ENCODE measurements at places on chromosomes 2 and 18.

GRCh38 chr18:57437766-57438671, 2.8 kb downstream of the ONECUT2 start:
- peak; percentile 95 for DNase-seq

GRCh38 chr2:189982087-189982486, 80.4 kb downstream of the MSTN start:
- no peak for DNase-seq

GRCh38 chr2:46837704-46838103, 77.9 kb downstream of the MCFD2 start:
- DNase-seq: no peak

DNA sequence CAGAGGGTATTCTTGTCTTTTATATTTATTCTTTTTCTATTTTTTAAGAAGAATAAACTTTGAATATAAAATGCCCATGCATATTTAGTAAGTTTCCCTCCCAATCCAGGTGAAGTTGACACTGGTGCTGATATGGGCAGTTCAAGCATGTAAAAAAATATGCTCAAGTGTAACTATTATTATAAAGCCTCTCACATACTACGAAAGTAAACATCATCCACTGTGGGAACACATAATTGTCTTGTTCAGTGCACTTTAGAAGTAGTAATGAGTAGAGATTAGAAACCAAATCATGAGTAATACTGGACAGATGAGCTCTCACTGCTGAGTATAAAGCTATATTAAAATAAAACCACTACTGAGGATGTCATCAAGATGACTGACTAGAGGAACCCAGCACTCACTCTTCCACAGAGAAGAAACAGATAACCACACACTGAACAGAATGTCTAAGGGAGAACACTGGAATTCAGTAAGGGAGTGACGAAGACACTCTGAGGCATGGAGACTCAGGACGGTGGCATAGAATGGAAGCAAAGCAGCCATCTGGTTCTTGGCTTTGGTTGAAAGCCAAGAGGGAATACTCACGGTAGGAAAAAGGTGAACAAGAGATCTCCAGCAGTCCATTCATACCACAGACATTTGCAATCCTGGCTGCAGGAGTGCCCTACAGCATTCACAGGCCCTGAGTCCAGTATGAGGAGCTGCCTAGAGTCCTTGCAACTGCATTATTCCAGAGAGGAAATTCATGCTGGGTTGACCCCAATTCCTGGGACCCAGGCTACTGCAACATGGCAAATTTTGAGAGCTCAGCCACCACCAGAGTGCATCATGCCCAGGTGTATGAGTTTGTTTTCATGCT, 9.5 kb upstream of the FAM110C start:
- no peak for DNase-seq

DNA sequence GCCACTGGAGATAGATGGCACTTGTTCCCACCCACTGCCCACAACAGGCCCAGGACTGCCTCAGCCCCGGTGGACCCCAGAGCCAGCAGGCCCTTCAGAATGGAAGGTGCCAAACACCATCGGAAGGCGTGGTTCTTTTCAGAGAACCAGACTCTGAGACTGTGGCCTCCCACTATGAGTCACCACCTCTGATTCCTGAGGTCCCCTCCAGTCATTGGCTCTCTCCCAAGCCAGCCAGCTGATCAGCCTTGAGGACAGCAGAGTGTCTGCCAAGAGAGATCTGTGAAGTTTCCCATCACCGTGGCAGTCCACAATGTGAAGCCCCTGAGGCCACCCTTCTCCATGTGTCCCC, 10.4 kb upstream of the MAP3K2 start:
- no peak for DNase-seq

DNA sequence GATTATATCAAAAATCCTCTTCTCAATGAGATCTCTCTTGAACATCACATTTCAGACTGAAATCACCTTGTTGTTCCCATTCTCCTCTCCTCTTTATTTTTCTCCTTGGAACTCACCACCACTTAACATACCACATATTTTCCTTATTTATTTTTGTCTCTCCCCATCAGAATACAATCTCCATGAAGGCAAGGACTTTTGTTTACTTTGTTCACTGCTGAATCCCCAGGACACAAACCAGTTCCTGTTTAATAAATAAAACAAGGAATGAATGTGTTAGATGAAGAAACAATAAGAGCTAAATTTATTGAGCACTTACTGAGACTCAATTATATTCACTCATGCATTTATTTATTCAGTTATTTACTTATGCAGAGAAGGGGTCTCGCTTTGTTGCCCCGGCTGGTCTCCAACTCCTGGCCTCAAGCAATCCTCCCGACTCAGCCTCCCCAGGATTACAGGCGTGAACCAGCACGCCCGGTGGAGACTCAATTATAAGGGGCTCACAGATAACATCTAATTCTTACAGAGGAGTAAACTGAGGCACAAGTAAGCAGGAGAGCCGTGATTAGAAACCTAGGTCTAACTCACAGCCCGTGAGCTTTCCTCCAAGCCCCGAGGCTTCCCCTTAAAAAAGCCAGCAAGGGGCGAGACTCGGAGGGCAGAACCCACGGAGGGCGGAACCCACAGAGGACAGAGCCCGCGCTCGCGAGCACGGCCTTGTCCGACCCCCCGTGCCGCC, 616 bp upstream of the TAF1B start:
- DNase-seq: no peak

GRCh38 chr2:182031956-182032355, 46.3 kb downstream of the PPP1R1C start:
- no peak for DNase-seq

- no peak for DNase-seq
Measured at GRCh38 chr2:17628349-17629261, 88.1 kb downstream of the VSNL1 start.

DNA sequence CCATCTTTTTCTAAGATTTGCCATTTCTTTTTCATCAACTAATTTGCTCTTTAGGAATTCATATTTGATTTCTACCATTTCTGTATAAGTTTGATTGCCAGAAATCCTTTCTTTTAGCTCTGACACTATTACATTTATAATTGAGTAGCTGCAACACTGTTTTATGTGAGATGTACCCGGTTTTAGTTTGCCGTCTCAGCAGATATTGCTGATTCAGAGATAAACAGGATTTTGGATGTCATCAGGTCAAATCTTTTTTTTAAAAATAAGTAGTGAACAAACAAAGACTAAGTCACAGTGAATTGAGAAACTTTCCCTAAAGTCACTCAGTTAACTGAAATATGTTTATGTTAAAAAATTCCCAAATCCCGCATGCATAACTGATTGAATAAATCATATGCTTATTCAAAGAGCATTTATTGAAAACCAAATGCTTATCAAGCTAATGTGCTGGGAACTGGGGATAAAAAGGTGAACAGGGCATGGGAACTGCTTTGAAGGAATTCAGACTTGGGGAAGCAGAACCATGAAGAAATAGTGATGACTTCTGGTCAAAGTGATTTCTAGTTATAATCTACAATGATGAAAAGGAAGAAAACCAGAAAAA, 19.5 kb upstream of the CCDC102B start:
- no peak for DNase-seq

GRCh38 chr18:62637807-62638687, 77.3 kb upstream of the PHLPP1 start:
- no peak for DNase-seq

GRCh38 chr18:23143815-23144261, 8.6 kb downstream of the CABLES1 start:
- DNase-seq: no peak

GRCh38 chr2:134766583-134766982, 47.8 kb upstream of the TMEM163 start:
- no peak for DNase-seq

DNA sequence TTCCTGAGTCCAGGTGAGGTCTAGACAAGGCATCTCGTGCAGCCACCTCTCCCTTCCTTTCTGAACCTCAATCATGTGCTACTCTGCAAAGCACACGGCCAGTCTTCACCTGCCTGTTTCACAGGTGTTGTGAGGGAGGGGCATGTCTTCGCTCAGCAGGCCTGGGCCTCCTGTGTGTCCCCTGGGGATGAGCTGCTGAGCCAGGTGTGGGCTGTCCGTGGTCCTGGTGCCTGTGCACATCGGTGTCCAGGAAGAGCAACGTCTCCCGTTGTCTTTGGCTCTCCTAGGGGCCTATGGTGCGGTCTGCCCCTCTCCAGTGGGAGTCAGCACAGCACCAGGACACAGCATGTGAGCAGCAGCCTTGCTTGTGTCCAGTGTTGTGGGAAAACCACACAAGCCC, 16.7 kb downstream of the ARHGEF4 start:
- no peak for DNase-seq

GRCh38 chr2:96549466-96549785, 12.9 kb downstream of the ARID5A start:
- no peak for DNase-seq

- DNase-seq: no peak
Measured at GRCh38 chr2:19068206-19068605, 290.2 kb downstream of the OSR1 start.

GRCh38 chr2:59461127-59461526, 1092.3 kb downstream of the BCL11A start:
- no peak for DNase-seq

DNA sequence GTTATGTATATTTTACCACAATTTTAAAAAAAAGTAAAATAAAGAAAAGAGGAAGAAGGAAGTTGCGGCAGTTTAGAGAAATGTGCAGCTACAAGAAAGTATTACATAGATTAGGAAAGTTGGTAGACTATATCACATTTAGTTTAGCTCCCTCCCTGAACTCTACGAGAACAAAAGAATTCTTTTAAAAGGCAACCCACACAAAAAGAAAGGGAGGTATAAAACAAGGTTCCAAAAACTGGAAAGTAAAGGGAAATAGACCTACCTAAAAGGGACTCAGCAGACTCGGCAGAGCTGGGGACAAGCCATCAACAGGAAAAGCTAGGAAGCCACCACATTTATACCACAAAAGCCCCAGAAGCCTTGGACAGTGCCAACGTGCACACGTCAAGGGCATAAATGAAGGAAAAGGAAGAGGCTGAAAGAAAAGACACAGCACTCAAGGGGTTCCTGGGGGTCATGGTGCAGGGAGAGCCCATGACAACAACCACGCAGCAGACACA, 9.1 kb downstream of the TMEM127 start:
- no peak for DNase-seq

DNA sequence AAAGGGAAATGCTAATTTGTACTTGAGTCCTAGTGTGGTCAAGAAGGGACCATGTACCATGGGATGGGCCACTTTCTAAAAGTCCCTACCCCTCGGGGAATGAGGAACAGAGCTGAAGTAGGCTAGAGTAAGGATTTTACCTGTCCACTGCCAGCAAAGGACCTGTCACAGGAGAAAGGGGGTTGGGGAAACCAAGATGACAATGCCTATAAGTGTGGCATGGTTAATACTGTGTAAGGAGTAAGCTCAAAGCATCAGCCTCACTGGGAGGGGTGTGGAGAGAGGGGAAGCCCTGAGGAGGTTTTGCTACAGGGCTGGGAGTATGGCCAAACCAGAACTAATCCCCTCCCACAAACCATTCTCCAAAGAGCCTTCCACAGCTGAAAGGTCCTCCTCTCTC, 15.8 kb downstream of the GKN2 start:
- no peak for DNase-seq

GRCh38 chr2:222052934-222053367, 245.8 kb downstream of the PAX3 start:
- no peak for DNase-seq

DNA sequence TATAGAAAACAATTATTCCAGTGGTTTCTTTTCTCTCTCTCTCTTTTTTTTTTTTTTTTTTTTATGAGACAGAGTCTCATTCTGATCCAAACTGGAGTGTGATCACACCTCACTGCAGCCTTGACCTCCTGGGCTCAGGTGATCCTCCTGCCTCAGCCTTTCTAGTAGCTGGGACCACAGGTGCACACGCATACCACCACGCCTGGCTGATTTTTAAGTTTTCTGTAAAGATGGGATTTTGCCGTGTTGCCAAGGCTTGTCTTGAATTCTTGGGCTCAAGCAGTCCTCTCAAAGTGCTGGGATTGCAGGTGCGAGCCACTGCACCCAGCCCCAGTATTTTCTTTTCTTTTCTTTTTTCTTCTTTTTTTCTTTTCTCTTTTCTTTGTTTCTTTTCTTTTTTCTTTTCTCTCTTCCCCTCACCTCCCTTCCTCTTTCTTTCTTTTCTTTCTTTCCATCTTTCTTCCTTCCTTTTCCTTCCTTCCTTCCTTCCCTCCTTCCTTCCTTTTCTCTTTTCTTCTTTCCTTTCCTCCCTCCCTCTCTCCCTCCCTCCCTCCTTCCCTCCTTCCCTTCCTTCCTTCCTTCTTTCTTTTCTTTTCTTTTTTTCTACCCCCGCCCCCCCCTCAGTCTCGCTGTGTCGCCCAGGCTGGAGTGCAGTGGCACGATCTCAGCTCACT, 76.9 kb downstream of the ZNF532 start:
- DNase-seq: no peak

- no peak for DNase-seq
Measured at GRCh38 chr2:190938771-190939335, 58.2 kb downstream of the GLS start.

DNA sequence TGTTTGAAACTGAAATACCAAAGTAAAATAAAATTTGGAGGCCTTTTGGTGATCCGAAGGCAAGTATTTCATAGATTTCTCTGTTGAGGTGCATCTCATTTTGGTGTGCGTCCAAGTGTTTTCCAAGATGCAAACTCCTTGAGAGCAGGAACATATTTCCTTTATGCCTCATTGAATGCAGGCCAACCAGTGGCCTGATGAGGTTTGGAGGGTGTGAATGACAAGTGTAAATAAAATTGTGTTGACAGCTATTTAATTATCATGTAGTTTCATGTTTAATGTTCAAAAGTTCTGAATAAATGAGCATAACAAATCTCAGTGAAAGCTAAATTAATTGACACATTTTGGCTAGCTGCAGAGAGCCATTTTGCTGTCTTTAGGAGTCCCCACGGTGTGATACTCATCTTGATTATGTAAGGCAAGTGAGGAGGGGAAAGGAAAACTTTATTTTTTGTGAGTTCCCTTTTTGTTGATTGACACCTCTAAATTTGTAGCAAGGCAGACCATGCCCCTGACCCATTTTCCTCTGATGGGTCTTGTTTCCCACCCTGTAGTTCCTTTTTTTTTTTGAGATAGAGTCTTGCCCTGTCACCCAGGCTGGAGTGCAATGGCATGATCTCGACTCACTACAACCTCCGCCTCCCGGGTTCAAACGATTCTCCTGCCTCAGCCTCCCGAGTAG, 6.3 kb upstream of the LTBP1 start:
- no peak for DNase-seq

DNA sequence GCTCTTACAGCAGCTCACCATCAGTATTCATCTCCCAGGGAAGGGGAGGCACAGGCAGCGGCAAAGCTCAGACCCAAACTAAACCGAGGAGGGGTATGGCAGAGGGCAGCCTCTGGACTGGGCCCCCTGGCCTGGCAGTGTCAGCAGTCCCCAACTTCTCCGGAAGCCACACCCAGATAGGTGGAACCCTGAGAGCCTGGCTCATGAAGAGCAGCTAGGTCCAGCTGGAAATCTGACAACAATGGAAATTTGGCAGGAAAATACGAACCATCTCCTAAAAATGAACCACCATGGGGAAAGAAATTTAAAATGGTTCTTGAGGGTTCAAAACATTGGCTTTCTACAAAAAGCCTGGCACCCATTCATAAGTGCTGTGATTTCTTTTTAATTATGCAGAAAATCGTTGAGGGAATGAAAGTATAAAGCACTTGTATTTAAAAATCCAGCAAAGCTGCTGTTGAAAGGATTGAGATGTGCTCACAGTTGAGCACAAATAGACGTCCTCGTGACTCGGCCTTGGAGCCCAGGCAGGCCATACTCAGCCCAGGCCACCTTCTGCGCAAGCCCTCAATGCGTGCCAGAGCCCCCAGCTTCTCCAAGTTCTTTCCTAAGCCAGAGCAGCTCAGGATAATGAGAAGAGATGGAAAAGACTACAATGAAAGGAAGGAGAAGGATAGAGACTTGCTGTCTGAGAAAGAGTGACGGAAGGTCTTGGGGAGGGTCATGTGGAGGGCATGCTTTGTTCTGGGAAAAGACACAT, 93.0 kb downstream of the COL6A3 start:
- DNase-seq: no peak
